ENCODE measurements at places on chromosomes 2 and 18.

- no peak for DNase-seq
Measured at GRCh38 chr2:209308415-209308814, 115.4 kb upstream of the MAP2 start.

DNA sequence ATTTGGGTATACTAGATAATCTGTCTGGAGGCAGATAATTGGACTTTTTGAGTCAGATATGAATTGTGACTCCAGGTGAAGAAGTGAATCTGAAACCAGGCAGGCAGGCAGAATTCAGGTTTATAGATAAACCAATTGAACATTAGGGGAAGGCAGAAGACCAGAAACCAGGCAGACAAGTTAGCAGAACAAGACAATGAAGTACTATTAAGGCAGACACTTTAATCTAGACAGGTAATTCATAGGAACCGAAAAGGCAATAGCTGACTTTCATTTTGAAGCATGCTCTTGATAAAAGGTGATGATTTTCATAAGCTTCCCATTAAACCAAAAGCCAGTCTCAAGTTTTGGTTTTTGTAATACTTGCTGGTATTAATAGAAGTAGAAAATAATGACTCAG lies 19.3 kb upstream of the SLC4A10 start:
- DNase-seq = no peak

DNA sequence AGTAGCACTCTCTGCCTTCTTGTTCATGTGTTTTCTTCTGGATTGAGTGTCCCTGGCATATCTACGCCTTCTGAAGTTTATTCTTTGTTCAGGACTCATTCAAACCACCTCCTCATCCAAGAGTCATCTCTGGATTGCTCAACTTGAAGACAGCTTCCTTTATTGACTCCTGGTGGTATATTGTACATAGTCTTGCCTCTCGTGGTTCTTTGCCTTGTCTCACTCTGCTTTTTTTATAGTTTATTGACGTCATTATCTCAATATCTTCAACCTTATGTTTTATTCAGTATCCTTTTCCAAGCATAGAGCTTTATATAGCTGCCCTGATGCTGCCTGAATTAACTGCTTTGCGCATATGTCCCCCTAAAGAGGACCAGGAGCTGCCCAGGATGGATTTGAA lies 161.7 kb downstream of the INSIG2 start:
- DNase-seq = no peak

DNA sequence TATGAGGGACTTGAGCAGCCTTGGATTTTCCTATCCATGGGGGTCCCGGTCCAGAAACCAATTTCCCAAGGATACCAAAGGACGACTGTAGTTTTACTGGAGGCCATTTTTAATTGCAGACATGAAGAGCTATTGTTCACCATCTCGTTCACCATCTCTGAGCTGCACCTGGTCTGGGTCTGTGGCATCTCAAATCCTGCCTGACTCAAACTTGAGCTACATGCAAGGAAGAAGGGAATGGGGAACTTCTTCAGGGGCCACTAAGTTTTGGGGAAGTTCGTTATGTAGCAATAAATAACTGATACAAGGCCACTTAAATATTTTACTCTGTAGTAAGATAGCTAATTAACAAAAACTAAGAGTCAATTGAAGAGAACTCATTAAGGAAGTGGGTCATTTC lies 2.1 kb upstream of the SMCHD1 start:
- DNase-seq = no peak

GRCh38 chr2:206257861-206258260 lies 16.6 kb upstream of the ZDBF2 start:
- DNase-seq = no peak

DNA sequence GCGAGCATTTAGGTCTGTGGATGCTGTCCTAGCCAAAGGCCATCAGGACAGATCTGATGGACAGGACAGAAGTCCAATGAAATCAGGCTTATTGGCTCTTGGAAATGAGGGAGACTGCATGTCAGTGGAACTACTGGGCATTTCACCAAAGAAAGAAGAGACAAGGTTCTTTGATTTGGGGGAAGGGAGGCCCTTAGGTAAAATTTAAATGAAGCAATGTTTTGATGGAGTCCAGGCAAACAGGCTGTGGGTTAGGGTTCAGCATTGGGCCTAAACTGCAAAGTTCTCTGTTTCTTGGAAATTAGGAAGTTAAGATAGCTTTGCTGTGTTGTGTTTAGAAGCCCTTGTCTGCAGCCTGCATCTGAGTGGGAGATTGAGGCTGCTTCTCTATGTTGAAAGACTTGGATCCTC lies 31.6 kb upstream of the RNF149 start:
- DNase-seq = no peak

- DNase-seq = no peak
Measured at GRCh38 chr2:39508198-39508597, 71.1 kb upstream of the MAP4K3 start.

- no peak for DNase-seq
Measured at GRCh38 chr18:13219593-13220159, 1.1 kb downstream of the LDLRAD4 start.

GRCh38 chr2:70203086-70203485 lies 12.3 kb upstream of the C2orf42 start:
- DNase-seq = no peak

DNA sequence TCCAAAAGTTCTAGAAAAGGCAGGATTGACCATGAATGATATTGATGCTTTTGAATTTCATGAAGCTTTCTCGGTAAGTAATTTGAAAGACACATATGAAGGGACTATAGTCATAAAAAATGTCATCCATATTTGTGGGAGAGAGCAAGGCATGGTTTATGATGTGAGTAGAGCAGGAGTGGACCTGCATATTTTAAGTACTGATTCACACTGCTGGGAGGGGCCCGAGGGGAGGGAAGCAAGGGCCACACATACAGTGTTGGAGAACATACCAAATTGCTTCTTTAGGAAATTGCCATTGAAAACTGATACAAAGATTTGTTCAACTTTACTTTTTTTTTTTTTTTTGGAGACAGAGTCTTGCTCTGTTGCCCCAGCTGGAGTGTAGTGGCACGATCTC lies 39.4 kb downstream of the HADHB start:
- no peak for DNase-seq

DNA sequence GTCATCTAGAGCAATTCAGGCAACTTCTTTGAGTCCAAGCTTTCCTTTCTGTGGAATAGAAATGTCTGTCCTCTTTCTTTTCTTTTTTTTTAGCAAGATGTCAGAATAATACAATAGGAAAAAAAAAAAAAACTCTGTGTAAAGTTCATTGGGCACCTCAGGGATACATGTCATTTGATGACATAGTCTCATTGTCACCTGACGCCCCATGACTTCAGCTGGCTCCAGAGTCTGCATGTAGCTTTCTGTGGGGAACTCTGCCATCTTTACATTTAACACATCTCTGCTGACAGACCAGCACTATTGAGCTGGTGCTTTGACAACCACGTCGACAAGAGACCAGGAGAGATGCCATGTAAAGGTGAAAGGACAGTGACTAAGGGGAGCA lies 172.5 kb upstream of the KLF7 start:
- no peak for DNase-seq

DNA sequence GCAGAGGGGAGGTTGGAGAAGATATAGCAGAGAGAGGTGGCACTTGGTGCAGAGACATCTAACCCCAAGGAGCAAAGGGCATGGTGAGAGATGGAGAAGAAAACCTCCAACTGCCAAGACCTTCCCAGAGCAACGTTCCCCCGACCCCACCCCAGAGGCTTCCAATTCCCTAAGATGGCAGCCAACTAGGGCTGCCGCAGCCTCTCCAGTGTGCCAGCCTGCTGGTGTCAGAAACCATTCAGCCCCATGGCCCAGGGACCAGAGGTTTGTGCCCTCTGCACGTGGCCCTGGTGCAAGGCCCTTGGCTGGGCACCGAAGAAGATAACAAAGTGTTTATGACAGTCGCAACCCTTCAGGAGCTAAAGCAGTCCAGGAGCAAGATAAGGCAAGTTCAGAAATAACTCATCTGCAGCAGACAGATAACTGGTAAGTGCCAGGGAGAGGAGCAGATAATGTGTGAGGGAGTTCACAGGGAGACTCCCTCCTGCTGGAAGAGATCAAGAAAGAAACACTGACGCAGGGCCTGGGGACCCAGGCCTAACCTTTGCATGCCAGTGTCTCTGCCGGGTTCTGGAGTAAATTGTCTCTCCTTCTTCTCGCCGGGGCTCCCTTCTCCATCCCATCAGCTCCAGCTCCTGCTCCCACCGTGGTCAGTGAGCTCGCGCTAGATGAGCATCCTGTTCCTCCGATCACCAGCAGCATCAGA lies 66.1 kb upstream of the ID2 start:
- no peak for DNase-seq

DNA sequence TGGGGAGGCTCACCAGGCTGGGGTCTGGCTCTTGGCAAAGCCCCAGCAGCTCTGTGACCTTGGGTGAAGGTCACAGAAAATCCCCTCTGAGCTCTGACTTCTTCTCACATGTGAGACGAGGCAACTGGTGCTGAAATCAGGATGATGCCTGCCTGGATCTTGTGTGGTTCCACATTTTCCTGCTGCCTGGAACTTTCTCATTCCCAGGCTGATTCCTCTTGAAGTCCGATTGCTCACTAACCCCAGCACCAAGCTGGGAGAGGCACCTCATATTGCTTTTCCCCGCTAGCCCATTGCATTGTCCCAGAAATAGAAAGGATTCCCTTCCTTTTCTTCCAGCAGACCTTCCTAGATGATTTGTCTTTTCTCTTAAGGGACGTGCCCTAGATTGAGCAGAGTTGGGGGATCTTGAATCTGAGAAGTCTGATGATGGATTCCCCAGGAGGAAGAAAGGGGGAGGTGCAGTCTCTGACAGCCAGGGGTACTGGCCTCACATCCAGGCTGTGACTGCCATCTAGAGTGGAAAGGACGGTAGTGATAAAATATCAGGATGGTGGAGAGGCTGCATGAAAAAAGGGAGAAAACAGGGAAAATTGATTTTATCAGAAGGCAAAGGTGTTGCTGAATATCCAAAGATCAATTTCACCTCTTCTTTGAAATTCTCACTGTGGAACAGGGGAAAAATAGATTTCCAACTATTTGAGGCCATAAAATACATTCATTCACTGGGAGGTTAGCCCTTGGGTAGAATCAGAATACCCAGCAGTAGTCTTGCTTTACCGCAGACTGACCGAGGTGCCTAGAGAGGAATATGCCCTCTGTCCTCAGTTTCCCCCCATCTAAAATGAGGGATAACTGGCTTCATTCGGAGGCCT lies 96.3 kb downstream of the FAM210A start:
- DNase-seq = peak; percentile 56

DNA sequence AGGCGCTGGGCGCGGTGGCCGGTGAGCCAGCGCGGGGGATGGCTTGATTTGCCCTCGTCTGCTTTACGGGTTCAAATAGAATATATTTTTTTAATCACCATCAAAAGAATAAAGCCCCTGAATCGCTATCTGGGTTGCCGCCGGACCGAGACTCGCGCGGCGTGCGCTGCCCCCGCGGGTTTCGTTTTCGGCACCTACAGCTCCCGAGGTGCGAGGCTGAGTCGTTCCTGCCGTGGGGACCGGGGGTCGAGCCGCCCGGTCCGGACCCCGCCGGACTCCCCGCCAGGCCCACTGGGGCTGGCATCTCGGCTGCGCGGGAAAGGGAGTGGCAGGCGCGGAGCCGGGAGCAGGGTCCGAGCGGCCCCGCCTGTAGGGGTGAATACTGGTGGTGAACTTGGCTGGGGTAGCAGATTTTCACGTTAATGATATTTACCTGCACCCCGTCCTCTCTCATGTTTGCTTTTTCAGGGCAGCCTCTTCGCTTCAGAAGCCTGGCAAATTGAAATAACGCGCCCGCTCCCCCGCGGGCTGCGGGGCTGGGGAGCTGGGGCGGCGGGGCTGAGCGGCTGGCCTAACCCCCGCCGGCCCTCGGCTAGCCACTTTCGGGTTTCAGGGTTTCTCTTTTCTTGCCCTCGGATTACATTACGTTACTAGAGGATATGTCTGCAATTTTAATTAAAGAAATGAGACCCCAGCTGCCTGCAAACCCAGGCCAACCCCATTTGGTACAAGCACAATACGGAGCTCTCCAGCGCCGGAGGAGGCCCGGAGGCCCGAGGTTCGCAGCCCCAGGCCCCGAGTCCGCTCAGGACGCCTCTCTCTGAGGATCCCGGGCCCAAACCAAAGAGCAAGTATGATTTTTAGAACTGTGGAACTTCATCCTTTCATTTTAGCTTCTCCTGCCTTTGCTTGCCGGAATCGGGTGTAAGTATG lies 1.7 kb upstream of the CELF4 start:
- DNase-seq = no peak
